ENCODE measurements at places on chromosomes 12 and 14.

DNA sequence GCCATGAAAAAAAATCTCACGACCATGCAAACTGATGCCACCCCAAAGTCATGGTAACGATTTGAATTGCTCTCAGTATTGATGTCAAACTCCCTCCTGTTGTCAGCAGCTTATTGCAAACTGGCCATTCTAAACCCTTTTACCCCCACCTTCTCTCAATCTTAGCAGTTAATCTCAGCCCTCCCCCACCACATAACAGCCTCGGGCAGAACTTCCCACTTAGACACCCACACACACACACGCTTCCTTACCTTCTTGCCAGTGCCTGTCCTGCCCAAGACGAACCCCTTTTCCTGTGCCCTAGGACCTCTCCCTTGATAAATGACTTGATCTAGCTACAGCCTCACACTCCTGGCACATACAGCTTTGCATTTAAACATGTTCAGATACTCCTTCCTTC lies 56.6 kb downstream of the GPATCH2L start:
- no peak for DNase-seq

DNA sequence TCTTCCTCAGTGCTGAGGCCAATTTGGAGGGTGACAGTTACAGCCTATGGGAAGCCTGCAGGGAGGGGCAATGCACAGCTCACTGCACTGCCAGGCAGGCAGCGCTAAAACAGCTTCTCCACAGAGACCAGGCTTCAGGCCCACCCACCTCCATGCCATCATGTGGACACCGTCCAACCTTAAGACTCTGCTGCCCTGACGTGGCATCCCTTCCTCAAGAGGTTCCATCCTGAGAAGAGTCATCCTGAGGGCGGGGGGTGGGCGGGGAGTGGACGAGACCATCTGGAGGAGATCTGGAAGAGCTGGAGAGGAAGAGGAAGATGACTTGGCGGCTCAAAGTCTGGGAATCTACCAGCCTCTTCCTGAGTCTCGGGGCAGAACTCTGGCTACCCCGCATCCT lies 8.4 kb upstream of the ACVRL1 start:
- no peak for DNase-seq

- no peak for DNase-seq
Observed at GRCh38 chr12:89932954-89933353, 224.3 kb upstream of the ATP2B1 start.

DNA sequence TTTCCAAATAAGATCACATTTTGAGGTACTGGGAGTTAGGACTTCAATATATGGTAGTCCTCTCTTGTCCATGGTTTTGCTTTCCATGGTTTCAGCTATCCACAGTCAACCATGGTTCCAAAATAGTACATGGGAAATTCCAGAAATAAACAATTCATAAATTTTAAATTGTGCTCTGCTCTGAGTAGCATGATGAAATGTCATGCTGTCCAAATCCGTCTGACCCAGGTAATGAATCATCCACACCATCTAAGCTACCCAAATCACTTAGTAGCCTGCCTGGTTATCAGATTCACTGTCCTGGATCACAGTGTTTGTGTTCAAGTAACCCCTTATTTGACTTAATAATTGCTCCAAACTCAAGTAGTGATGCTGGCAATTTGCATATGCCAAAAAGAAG lies 197.9 kb downstream of the TMTC3 start:
- DNase-seq, result no peak

DNA sequence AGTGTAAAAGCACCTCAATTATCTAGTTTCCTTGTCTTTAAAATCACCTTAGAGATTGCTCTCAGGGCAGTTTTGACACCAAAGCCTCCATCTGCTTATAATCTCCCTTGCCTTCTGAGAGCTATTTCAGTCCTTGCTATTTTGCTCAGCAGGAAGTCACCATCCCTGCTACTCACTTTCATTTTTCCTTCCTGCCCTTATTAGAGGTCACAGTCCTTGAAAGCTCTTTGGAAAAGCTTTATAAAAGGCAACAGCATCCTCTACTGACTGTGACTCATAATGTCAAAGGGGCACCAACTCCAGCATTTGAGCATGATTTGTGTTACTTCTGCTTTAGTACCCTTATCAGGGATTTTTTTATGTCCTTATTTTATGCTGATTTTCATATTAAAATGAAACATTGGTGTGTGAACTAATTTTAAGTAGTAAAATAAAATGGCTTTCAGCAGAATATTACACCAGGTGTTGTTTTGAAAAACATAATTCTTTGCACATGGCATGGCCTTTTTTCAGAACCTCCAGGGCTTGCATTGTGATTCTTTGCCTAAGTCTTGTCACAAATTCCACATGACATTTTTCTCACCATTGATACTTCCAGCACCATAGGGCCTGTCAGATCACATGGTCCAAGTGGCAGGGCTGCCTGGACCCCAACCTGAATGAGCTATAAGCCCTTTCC lies 213.0 kb downstream of the ADAMTS20 start:
- no peak for DNase-seq

Data from WTC11 (cell line).